ENCODE measurements at places on chromosomes 16 and 17. TPM values are rescaled to one million over a fixed set of nuclear protein-coding genes. Genes with fewer than 3 reads are reported as not detected.

Gene GGNBP2
- 35.7 TPM for polyA plus RNA-seq

Gene NRN1L
- polyA plus RNA-seq: not detected

Gene HOXB1
- not detected for polyA plus RNA-seq

Gene HOXB9
- polyA plus RNA-seq: not detected

DNA sequence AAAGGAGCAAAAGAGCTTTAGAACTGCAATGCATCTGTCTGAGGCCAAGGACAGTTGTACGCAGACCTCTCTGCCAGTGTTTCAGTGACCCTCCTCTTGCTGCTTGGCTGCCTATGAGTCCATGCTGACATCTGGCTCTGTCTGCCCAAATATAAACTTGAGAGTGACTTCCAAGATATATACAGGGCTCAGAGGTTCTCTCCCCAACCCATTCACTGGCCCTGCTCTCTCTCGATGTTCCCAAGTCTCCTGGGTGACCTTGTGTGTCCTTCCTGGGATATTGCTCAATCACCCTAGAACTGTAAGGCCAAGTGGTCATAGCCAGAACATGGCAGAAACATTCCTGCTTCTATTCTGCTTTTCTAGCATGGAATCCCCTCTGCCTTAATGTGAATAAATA, 716.3 kb downstream of the WWOX start:
- no peak for DNase-seq
